ENCODE measurements at places on chromosomes 1 and 21.

DNA sequence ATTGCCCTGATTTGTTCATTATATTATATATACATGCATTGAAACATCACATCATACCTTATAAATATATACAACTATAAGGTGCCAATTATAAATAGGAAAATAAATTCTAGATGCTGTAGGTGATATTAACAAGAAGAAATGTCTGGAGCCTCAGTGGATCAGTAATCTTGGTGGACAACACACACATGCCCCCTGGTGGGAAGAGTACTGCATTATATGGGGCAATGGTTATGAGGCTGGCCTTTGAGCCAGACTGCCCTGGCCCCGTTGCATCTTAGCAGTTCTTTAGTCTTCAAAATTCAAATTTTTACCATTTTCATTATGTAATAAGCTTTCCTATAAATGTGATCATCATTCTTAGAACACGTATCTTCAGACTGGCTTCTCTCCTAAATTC is 335.0 kb upstream of the GREM2 start:
- DNase-seq, result no peak

- no peak for DNase-seq
These were observed 26.5 kb downstream of the LRRN2 start for GRCh38 chr1:204659056-204659455.

- no peak for DNase-seq
These were observed 8.9 kb downstream of the PLA2G2F start for GRCh38 chr1:20147846-20148570.

DNA sequence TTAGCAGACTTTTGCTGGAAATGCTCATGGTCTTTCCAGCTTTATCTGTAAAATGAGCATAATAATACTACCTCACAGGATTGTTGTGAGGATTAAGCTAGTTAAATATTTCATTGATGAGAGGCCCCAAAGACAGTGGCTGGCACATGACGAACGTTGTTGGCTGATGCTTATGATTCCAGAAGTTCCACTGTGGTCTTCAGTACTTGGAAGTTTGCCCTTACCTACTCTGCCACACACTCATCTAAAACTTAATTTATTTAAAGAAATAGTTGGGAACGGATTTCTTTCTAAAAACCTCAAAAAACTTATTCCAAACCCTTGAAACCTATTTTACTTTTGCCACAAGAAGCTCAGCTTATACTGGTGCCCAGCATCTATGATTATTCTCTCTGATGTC is 170.7 kb downstream of the DHRS3 start:
- DNase-seq, result no peak

DNA sequence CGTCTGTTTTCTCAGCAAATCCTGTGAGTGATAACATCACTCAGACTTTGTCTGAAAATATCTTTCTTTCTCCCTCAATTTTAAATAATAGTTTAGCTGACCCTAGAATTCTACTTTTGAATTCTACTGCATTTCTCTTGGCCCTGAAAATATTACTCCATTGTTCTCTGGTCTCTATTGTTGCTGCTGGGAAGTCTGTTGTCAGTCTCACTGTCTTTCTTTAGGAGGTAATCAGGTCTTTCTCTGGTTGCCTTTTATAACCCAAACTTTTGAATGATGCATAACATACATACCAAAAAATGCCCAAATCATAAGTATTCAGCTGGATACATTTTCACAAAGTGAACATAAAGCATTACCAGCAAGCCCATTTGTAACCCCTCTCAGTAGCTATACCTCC is 100.0 kb downstream of the MATN1 start:
- DNase-seq, result no peak

DNA sequence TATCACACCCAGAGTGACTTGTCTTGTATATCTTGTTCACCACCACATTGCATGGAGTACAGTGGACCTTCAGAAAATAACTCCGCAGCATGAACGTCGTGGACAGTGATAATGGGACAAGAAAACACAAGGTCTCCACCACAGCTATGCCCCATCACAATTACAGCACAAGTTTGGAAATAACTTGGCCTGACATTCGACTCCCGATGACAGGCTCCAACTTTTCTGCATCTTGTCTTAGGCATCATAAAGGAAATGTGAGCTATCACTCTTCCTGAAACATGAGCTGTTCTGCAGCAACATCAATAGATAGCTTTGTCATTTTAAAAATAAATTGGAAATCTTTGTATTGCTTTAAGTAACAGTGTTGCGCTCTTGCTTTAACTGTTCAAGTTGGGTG is 2.9 kb downstream of the RRP1B start:
- no peak for DNase-seq

DNA sequence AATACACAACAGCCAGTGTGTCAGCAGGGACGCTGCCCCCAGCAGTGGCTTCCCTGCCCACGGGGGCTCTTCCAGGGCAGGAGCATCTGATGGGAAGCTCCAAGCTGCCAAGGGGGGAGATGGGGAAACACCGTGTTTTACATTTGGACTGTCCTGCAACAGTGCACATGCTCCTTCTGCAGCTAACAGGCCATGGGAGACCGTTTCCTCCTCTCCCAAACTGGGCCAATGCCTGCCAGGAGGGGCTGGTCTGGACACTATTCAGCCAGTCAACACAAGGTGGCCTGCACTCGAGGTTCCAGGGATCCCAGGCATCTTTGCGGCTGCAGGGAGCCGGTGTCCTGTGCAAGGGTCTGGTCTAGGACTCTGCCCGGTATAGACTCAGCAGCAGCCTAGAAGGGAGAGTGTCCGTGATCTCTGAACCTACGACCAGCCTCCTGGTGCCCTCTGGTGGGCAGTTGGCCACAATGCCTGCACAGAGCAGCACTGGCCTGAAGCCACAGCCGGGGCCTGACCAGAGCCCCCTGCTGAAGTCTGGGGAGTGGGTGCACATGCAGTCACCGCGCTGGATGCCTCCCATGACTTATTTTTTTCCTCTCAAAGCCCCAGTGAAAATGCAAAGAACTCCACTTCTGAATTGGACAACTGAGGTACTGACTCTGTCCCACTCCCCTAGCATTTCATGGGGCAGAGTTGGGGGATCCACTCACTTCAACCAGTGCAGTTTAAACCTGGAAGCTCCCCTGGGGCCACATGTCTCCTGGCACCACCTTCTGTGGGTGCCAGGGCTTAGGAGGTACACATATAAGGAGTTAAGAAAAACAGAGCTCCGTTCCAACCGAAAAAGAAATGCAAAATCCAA is 33.3 kb downstream of the RCC2 start:
- DNase-seq, result peak; percentile 40

DNA sequence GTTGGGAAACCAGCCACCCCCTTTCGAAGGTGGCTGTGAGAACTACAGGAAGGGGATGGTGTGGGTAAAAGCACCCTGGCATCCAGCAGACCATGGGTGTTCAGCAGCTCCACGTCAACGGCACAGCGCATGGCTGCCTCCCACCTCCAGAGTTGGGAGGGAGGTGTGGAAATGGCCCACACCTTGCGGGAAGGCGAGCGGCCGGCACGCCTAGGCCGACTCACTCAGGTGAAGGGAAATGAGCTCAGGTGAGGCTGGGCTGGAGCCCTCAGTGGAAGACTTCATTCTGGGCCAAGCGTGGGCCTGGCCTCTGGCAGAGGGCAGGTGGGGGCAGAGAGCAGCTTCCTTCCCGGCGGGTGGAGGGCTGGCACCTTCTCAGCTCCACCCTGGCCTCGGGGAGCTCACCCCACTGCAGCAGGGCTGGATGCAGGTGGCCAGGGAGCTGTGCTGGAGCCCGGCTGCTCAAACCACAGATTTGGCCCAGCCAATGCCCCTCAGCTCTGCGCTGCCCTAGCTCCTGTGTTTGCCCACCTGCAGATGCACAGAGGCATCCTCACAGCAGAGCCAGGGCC is 24.8 kb upstream of the ALDH4A1 start:
- DNase-seq, result no peak

DNA sequence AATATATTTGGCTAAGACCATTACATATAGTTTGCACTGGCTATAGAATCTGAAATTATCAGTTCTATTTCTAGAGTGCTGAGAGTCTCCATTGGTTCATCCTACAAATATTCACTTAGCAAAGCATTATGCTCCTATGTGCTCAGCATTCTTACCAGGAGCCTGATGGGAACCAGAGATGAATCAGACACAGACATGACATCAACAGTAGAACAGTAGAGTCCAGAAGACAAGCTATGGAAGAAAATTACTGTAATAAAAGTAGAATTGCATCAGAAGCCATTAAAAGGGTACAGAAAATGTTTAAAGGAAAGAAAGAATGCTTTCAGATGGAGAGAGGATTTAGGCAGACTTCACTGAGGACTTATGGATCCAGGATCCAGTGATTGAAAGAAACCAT is 271.7 kb upstream of the SNX7 start:
- DNase-seq, result no peak

DNA sequence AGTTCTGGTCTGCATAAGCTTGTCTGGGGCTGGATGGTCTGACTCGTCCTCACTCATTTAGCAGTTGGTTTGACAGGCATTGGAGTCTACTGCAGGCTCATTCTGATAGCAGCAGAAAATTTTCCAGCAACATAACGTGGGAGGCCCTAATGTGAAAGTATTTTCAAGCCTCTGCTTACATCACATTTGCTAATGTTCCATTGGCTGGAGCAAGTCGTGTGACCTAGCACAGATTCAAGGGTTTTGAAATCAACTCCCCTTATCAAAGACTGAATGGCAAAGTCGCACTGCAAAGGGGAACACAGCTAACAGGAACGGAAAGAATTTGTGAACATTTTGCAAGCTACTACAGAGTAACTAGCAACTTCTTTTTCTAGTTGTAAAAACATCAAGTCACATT is 2.3 kb upstream of the USH2A start:
- DNase-seq, result no peak

DNA sequence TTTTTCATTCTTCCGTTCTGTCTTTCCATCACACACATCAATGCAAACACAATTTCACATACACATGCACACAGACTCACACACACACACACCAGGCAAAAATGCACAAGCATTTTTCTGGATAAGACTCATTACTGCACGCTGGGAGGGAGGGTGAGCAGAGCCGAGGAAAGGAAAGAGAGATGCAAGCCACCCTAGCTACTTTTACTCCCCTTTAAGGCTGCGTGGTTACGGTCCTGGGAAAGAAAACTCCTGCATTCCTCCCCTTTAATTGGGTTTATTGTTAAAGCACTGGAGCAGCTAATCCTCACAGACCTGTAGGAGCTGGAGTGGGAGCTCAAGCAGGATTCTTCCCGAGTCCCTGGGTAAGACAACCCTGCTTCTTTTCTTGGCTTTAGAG is at the start of gene CAMK1G:
Gene CAMK1G (plus strand): TSS at position 307 of the 400 bp plus-strand sequence. CDS start 11,270 bp downstream, outside the sequence.
- no peak for DNase-seq

DNA sequence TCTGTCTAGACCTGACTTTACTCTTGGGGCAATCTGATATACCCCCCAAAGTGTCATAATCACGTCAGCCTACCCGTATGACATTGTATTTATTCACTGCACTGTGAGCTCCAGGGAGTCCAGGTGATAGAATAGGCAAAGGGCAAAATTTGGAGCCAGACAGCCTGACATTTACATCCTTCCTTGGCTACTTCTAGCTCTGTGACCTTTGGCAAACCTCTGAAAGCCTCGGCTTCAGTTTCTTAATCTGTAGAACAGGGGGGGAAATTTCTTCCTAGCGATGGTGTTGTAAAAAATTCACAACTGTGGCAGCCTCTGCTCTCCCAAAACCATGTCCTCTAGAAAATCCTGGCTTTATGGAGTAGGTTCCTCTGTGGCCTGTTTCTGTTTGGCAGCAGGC is 240.9 kb downstream of the KIF26B start:
- DNase-seq, result no peak

- DNase-seq, result no peak
These were observed 163.7 kb upstream of the POU3F1 start for GRCh38 chr1:38210021-38210894.

GRCh38 chr1:196777603-196778002 is 3.0 kb downstream of the CFHR3 start:
- no peak for DNase-seq

DNA sequence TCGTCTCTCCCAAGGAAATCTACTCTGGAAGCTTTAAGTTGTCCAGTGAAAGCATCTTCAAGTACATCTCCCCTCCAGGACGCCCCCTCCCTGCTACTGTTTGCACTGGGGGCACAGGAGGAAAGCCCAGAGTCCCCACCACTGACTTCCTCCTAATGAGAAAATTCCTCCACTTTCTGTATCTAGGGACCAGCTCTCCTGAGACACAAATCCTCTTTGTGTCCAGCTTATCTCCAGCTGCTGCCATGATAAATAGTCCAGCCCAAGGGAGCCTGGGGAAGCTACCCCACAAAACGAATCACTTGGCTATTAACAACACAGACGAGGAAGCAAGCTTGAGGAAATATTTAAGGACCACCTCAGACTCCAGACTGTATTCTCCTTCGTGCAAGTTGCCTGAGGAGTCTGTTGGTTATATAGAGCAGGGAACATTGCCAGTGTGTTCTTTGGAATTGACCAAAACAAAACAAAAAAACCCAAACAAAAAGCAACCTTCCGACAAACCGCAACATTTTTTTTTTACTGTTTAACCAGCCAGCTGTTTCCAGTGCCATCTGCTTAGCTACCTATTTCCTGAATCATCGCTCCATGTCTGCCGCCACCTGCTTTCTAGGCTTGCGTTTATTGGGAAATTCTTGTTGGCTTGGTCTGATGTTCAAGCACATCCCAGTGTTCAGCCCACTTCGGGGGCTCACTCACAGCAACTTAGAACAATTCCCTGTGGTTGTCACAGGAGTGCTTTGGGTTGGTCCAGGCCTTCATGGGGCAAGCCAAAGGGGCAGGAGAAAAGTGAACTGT is 7.7 kb downstream of the C1orf226 start:
- DNase-seq, result no peak

- DNase-seq, result no peak
These were observed 710 bp upstream of the PDXK start for GRCh38 chr21:43717967-43718871.

- DNase-seq, result peak; percentile 87
These were observed at the start of gene UBE2G2 for GRCh38 chr21:44801468-44802395. UBE2G2 (minus strand) TSS chr21:44801820; CDS start chr21:44801748, 72 bp downstream.

DNA sequence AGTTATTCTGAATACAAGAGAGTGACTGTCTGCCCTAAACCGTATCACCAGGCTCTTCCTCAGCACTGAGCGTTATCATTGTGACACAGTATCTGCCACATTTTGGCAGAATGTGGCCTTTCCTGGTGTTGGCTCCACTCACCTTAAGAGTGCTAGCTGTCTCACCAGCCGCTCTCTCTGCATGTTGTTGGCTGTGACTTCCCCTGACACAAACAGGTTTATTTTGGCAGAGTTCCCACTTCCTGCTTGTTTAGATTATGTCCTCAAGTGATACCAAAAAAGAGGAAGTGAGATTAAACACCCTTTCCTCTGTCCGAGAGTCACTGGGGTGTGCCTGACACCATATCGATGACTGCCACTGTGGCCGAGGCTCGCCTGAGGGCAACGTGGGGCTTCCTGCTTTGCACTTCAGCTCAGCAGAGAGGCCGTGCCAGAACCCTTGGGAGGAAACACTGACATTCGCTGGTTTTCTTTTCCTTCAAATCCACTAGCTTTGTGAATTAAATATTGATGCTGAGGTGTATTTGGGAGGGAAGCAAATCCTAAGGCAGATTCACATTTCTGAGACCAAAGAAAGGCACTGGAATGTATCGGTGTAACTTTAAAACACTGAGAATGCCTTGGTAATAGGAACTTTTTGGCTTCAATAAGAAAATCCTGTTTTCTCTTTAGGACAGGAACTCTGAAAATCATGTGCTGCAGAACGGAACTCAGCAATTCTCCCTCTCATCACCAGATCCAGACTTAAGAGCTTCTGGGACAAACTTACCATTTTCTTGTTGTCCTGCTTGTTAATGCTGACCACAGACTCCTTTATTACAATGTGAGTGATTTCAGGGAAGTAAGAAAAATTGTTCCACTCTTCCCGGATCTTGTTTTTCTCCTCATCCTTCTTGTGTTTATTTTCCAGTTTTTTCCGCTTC is 102.1 kb downstream of the JAK1 start:
- DNase-seq, result peak; percentile 83

Measured in CD4-positive, alpha-beta T cell treated with Interleukin-15 for 1 hour (primary cell).